T-helper 2 cell (primary cell): ENCODE measurements at places on chromosomes 11 and 22.

GRCh38 chr11:130442737-130443136 is 5.7 kb upstream of the ADAMTS15 start:
- no peak for DNase-seq

GRCh38 chr11:69101115-69101791 is 52.5 kb downstream of the TPCN2 start:
- DNase-seq, result peak; percentile 65

DNA sequence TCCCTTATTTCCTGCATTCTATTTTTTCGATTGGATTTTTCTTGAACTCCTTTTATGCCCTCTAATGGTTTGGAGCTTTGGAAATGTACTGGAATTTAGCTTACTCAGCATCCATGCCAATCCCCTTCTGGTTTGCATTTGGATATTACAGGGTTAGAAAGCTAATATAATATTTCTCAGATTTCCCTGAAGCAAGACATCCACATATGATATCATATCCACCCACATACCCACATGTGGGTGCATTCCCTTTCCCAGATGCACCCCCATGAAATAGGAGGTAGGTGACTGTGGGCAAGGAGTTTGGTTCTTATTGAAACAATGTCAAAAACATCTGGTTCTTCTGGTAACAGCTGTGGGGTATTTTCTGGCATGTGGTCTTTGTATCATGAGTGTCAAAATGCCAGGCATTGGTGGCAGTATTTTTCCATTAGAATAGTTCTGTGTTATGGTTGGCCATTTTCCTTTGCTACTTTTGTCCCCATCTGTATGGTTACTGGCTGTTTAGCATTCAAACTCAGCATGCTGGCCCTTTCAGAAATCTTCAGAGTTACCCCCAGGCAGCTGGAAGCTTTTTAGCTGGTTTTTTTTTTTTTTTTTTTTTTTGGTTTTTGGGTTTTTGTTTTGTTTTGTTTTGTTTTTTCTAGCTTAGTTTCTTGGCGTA is 32.7 kb upstream of the DDX10 start:
- DNase-seq, result no peak

- DNase-seq, result no peak
These were observed 52.4 kb upstream of the TTLL12 start for GRCh38 chr22:43239193-43239780.

DNA sequence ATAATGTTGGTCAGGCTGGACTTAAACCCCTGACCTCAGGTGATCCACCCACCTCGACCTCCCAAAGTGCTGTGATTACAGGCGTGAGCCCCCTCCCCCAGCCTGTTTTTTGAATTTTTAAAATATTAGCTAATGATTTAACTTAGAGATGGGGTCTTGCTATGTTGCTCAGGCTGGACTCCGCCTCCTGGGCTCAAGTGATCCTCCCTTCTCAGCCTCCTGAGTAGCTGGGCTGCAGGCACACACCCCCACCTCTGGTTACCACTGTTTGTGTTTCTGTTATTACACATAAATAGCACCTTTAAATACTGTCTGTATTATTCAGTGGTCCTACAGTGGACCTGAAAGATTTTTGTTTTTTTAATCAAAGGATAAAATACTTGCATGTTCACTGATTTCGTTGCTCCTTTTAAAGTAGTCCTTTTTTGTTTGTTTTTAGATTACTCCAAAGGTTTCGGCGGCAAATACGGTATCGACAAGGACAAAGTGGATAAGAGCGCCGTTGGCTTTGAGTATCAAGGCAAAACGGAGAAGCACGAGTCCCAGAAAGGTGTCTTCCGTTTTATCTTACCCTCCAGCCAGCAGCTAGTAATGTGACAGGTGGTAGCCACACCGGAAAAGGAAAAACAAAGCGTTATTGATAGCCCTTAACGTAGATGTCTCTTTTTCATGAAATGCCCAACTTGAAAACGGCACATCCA is 21.1 kb downstream of the CTTN start:
- DNase-seq, result no peak

DNA sequence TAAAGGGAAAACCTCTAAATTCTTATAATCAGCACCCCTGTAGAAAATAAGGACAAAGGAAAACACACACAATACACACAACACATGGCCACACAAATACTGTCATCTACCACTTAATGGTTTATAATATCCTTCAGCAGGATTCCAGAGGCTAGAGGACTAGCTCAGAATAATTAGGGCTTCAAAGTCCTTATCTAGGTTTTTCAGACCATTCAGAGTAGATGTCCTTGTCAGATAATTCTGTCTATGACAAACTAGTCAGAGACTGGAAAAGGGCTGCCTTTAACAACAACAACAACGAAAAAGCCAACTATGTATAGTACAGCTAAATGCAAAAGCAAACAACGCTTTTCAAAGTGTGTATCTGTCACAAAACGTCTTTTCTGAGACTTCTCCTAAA is 456.5 kb upstream of the CNTN5 start:
- no peak for DNase-seq

GRCh38 chr11:46331282-46331984 is 15.8 kb upstream of the DGKZ start:
- DNase-seq, result peak; percentile 15

DNA sequence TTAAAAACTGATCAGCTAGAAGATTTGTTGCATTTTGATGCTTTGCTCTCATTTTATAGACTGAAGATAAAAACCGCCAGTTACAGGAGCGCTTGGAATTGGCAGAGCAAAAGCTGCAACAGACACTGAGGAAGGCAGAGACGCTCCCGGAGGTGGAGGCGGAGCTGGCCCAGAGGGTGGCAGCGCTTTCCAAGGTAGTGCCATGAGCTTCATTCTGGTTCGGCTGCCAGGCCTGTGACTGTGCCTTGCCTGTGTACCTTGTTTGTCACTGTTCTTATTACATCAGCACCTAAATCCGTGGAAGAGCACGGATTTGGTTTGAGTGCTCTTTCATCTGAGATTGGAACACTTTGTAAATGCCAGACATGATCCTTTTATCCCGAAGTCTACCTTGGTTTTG is 61.4 kb downstream of the PPFIA1 start:
- no peak for DNase-seq

- no peak for DNase-seq
These were observed 99.2 kb downstream of the BBOX1 start for GRCh38 chr11:27139742-27140367.
